ENCODE measurements at places on chromosomes 3 and 15.

DNA sequence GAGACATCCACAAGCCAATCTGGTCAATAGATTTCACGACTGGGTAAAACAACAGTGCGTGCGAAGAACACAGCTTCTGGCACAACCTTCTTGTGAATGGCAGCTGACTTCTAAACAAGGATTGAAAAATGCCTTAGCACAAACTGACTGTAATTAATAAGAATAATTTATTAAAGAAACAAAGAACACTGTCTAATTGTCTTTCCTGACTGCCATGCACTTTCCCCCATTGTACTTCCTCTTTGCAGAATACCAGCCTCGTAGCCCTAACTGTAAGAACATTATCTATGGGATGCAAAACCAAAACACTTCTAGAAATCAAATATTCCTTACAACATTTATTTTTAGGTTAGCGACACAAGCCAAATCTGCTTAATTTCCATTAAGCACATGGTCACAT lies 6.5 kb downstream of the FOXP1 start:
- peak; percentile 59 for DNase-seq

- peak; percentile 28 for DNase-seq
Observed at GRCh38 chr3:188431553-188431952, 277.6 kb downstream of the LPP start.

DNA sequence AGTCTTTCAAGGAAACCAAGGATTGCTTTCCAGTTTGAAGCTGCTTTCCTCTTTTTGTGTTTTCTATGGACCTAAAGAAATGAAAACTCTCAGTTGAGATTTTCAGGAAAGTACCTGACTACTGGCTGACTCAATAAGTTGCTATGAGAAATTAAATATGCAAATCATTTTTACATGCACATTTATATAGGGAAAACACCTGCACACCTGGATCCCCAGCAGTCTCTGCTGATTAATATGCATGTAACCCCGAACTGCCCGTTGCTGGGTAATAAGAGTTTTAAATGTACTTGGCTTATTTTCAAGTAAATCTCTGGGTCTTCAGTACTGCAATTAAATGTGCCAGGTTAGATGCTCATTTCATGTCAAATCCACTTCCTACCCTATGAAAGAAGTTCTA lies 77.2 kb downstream of the KBTBD8 start:
- no peak for DNase-seq

GRCh38 chr3:152583963-152584362 lies 251.0 kb upstream of the P2RY1 start:
- DNase-seq = no peak

GRCh38 chr3:64000453-64001055 lies 22.7 kb downstream of the PSMD6 start:
- no peak for DNase-seq

DNA sequence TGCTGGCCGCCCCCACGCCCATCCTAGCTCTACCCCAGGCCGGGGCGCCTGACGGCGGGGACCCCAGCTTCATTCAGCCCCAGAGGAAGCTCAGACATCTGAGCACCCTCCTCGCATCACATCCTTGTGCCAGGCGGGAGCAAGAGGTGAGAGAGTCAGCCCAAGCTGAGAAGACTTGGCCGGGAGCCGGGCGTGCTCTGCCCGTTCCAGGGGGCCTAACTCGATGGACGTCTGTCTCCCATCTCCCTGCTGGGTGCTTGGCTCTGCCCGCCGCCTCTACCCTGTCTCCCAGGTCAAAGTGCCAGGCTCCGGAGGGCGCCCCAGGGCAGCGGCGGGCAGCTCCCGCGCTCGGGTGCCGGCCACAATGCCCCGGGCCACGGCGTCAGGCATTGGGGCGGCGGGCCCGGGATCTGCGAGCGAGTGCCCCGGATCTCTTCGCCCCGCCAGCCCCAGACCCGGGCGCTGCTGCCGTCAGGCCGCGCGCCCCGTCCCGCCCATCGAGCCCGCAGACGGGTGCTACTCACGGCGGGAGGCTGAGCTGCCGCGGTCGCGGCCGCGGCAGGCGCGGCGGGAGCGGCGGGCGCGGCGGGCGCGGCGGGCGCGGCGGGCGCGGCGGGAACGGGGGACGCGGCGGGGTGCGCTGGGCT lies 388 bp downstream of the DAPK2 start:
- DNase-seq = no peak

DNA sequence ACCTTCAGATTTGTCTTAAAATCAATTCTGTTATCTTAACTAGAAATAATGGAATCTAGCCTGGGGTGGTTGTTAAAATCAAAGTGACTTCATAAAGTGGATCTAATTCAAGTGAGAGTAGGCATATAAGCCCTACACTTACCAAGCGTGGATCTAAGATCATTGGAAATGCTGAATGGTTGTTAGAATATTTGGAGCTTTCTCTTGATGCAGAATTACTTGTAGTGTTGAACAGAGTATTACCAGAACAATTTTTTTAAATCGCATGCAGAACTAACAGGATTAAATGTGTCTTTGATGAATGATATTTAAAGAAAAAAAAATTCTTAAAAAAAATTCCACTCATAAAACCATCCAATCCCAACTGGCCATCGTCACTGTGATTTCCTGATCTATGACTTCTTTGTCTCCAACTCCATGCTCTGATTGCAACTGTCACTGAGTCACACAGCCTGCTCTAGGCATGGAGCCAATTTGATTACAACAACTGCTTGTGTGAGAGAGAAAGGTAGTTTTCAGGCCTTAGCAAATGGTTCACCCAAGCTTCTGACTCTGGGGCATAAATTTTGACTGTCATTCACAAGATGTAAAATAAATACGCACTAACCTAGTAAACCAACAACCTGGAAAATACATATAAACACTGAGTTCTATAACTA lies 25.9 kb upstream of the SPRED1 start:
- no peak for DNase-seq

DNA sequence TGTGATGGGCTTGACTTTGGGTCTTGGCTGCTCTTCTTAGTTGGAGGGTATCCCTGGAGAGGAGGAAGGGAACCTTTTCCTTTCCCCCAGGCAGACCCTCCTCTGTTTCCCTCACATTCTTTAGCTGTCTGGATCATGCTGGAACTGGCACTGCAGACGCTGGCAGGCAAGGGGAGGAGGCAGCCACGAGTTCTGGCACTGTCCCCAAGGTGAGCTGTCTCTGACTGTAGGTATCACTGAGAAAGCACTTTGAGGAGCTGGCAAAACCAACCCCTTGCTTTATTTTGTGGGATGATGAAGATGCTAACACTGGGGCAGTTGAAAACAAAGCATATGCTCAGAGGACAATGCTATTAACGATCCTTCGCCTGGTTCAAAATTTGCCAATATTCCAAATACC lies 175.0 kb downstream of the SOX2 start:
- no peak for DNase-seq

DNA sequence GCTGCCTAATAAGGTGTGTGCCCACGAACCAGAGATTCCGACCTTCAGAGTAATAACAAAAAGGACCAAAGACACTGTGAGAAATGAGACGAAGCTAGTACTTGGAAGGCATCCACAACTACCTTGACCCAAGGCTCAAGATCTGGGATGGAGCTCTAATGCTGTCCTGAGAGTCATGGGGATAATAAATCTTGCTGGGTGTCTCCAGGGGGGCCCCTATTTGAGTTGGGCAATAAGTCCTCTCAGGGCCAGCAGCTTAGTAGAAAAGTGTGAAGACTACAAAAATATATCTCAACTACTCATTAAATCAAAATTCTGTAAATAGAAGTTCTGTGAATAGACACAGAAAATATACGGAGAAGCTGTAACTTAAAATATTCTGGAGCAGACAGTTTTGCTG lies 2.9 kb upstream of the NDN start:
- DNase-seq = no peak

- DNase-seq = no peak
Observed at GRCh38 chr15:101128221-101129015, 123.4 kb downstream of the CHSY1 start.

DNA sequence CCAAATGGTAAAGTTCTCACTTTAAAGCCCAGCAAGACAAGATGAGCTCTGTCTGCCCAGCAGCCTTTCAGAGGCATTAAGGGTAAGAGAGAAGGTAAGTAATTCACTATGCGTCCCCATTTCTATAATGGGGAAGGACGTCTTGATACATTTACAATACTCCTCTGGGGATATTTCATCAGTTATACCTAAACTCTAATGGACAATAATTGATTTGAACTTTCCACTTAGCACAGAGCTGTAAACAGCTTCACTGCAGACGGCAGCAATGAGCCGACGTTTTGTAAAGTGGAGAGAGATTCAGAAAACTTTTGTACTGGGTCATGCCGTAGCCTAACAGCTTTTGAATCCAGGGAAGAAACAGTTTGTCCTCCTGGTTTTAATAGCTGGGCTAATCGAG lies 127.4 kb downstream of the TIGIT start:
- no peak for DNase-seq

DNA sequence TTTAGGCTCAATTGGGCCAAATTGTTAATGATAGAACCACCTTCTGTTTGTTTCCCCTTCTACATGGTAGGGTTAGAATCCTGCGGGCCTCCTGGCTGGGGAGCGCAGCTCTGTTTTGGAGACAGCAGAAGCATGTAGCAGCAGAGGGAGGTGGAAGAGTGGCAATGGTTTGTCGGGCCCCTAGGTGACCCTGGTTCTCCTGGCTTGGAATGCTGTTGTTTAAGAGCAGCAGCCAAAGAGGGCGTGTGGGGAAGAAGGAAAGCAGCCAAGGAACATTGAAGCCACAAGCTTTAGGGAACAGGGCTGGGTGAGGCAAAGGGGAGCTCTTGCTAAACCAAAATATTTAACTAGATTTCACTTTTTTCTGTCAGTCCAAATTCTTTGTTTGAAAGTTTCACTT lies 213.7 kb upstream of the NR2E3 start:
- no peak for DNase-seq

GRCh38 chr3:124459678-124460077 lies 270.6 kb upstream of the UMPS start:
- no peak for DNase-seq

- peak; percentile 72 for DNase-seq
Observed at GRCh38 chr3:179852142-179852905, 184.4 kb downstream of the PEX5L start.

- DNase-seq = no peak
Observed at GRCh38 chr15:93070551-93071296, 18.3 kb downstream of the RGMA start.

DNA sequence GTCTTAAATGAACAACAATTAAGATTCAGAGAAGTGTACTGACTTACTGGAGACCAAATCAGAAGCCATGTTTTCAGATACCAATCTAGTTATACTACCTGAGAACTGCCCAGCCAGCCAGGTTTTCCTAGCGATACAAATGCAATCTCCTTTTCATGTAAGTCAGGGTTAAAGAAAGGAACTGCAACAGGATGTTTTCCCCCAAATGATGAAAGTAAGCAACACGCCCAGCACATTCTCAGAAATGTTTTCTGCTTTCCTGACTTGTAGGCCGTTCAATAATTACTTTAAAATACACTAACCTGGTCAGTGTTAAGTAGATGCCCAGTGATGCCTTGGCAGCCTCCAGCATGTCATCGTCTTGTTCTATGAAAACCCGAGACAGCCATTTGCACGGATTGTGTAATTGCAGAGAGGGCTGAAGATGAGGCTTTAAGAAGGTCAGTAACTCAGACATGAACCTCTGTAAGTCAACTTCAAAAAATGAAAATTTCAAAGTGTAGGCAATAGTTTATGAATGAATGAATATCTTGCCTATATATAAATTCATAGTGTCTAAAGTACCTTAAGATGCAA lies 30.3 kb downstream of the LINS1 start:
- no peak for DNase-seq

DNA sequence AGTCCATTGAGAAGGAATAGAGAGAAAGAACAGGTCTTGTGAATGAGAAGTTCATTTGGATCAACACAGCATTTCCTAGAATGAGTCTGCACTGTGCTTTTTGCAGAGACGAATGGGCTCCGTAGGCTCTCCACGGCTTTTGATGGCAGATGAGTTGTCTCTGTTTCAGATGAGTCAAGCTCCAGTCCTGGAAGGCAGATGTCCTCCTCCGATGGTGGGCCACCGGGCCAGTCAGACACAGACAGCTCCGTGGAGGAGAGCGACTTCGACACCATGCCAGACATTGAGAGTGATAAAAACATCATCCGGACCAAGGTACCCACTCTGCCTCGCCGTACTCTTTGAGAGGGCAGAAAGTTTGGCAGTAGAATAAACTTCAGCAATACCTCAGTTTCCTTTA lies 70.5 kb downstream of the SIDT1 start:
- no peak for DNase-seq

DNA sequence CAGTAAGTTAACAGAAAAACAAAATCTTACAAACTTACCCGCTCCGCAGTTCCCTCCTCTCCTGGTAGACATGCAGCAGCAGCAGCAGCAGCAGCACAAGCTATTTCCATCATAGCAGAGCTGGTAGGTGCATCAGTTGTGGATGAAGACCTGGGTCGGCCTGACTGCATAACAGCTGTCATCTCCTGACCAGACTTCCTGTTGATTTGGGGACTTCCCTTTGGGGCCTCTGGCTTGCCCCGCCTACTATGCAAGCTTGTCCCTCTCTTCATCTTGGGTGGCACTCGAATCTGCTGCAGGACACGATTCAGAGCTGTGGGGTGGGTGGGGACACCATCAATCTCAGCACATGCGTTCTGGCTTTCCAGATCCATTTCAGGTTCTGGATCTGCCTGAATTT lies 65.7 kb downstream of the TMCC1 start:
- DNase-seq = peak; percentile 30
